LHCN-M2 (cell line): ENCODE measurements at places on chromosomes 11 and 22. TPM values are rescaled to one million over a fixed set of nuclear protein-coding genes. Genes with fewer than 3 reads are reported as not detected.
A peak's percentile ranks its signal among the peaks of the same experiment; 100 is the strongest.

GRCh38 chr11:118744046-118744445 lies 46.9 kb downstream of the DDX6 start:
- no peak for DNase-seq

The ISX gene
- total RNA-seq, result not detected in 2 replicates

- DNase-seq, result peak; percentile 11
Observed at GRCh38 chr11:5234381-5234834, at the start of gene HBD. TSS of gene HBD (minus strand) at chr11:5234483. CDS start at chr11:5234433, 50 bp downstream.

The TLCD5 gene
- total RNA-seq, result 5.5 and 10.0 TPM in 2 replicates

The OR2D2 gene
- not detected in 2 replicates for total RNA-seq

- DNase-seq, result peak; percentile 54
Observed at GRCh38 chr11:12318791-12319438, 58.5 kb upstream of the PARVA start.

GRCh38 chr22:29912605-29913398 lies 29.8 kb downstream of the MTMR3 start:
- peak; percentile 64 for DNase-seq

- no peak for DNase-seq
Observed at GRCh38 chr11:121487191-121487590, 34.4 kb upstream of the SORL1-AS1 start.

The INS gene
- total RNA-seq, result not detected in 2 replicates

DNA sequence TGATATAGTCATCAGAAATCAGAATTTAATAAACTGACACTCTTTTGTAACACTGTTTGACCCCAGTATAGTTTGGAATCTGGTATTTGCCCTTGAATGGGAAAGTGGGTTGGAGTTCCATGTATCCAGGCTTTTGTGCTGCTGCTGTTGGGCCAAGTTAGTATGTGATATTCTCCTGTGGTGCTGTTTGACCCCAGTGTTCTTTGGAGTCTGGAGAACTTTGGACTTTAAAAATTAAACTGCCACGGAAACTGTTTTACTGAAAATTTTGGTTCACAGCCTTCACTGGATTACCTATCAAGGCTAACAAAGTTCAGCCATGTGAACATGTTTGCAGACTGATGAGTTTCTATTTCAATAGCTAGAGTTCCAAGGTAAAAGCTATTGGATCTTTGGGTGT lies 740 bp downstream of the GLYATL1 start:
- no peak for DNase-seq

GRCh38 chr11:4072668-4073285 lies 21.8 kb upstream of the RRM1 start:
- DNase-seq, result peak; percentile 71

GRCh38 chr11:21893565-21893867 lies 299.4 kb upstream of the ANO5 start:
- no peak for DNase-seq

- DNase-seq, result no peak
Observed at GRCh38 chr11:72316984-72317383, 73.0 kb upstream of the PHOX2A start.

- no peak for DNase-seq
Observed at GRCh38 chr22:45268167-45268957, 16.4 kb upstream of the UPK3A start.

DNA sequence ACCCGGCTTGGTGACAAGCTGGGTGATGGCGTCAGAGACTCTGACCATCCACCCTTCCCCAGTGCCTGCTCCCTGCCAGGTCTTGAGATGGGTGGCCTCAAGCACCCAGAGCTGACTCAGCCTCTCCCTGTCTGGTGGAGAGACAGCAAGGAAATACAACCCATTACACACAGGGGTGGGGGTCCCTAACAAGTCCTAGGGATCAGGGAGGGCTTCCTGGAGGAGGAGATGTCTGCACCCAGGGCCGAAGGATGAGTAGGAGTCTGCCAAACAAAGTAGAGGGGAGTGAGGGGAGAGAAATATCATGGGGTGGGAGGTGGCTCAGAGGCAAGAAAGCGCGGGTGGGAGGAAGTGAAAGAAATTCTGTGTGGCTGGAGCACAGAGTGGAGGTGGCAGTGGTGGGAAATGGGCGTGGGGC lies 6.8 kb downstream of the MAFF start:
- no peak for DNase-seq

DNA sequence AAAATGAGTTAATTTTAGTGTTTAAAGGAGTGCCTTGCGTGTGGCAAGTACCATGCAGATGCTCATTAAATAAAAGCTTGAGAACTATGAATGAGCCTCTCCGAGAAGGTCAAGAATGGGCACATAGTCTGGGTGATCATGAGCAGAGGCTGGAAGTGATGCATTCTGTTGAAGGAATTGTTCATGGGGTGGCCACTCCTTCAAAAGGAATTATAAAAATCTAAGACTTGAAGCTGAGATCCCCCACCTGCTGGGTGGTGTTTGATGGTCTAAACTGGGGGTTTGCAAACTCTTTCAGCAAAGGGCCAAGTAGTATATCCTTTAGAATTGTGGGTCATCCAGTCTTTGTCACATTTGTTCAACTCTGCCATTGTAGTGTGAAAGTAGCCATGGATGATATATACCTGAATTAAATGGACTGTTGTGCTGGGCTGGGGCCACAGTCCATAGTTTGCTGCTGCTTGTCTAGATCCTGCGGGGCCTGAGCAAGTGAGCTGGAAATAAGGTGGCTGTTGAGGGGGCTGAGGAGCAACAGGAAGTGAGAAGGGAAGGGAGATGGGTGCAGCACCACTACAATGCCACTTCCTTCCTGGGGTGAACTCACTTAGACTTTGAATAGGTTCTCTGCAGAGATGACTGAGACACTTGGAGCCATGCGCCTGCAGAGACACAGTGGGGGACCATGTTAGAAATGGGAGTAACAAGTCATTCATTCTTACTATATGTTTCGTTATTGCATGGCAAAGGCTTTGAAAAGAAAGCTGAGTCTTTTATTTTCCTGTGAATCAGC lies 179.0 kb downstream of the SNX19 start:
- no peak for DNase-seq

GRCh38 chr11:12842933-12843636 lies 166.0 kb upstream of the RASSF10 start:
- DNase-seq, result peak; percentile 65

GRCh38 chr11:134685793-134686380 lies 273.8 kb upstream of the B3GAT1 start:
- no peak for DNase-seq

GRCh38 chr11:47189100-47189834 lies 3.0 kb upstream of the PACSIN3 start:
- DNase-seq, result peak; percentile 66

- DNase-seq, result no peak
Observed at GRCh38 chr11:108286956-108287355, 64.1 kb downstream of the ATM start.

- no peak for DNase-seq
Observed at GRCh38 chr11:57407010-57407920, 16.8 kb upstream of the PRG2 start.

DNA sequence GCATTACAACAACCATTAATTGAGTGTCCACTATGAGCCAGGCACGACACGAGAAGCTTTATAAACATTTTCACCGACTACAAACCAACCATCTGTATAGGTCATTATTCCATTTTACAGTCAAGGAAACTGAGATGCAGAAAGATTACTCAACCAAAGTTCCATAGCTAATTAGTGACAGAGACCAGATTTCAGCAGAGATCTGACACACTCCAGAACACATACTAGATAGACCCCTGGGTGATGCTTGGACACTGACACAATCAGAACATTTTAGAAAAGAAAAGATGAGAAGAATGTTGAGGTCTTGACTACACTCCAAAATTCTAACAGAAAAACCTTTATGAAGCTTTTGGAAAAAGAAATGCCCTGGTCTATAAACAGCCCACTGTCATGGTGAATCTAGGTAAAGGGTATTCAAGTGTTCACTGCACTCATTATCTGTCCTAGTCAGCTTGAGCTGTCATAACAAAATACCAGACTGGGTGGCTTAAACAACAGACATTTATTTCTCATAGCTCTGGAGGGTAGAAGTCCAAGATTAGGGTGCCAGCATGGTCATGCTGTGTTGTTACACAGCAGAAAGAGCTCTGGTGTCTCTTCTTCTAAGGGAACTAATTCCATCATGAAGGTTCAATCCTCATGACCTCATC lies 89.0 kb downstream of the RELT start:
- DNase-seq, result no peak

DNA sequence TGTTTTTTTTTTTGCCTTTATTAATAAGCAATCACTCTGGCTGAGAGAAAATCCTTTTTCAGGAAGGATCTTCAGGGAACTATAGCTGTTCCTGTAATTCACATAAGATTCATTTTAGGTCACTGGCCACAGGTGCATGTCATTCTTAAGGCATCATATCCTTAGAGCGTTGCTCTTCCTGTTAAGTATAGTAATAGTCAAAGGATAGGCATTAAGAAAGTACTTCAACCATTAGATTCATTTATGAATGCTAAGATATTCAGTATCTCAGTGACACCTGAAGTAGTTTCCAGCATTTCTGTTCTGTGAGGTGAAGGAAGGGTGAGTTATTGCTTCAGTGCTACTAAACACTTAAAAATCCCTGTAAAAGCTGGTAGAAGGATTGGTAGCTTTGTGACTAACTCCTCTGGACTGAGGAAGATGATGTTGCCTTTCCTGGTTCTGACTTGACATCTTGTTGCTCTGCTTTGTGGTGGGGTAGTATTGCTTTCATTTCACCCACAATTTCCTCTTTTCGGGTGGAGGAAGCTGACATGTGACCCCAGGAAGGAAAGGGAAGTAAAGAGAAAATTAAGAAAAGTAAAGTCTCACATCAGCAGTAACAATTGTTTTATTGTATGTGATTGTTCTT lies 34.7 kb downstream of the RNF169 start:
- DNase-seq, result peak; percentile 65

DNA sequence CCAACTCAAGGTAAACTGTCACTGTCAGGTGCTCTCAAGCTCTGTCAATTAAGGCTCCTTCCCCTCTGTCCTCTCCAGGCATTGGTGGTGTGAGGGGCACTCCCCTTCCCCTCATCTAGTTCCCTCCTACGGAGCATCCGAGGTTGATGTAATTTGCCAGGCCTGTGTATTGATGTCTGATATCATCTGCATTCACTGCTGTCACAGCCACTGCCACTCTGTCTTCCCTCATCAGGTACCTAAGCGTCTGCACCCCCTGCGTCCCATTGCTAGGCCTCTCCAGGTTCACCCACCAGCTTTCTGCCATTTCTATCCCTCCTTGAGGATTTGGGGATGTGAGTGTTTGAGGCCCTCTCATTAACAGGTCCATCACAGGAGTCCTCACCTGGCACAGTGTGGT lies 50.0 kb upstream of the SYT13 start:
- no peak for DNase-seq

The NPTXR gene
- total RNA-seq, result 0.06 and 0.23 TPM in 2 replicates

DNA sequence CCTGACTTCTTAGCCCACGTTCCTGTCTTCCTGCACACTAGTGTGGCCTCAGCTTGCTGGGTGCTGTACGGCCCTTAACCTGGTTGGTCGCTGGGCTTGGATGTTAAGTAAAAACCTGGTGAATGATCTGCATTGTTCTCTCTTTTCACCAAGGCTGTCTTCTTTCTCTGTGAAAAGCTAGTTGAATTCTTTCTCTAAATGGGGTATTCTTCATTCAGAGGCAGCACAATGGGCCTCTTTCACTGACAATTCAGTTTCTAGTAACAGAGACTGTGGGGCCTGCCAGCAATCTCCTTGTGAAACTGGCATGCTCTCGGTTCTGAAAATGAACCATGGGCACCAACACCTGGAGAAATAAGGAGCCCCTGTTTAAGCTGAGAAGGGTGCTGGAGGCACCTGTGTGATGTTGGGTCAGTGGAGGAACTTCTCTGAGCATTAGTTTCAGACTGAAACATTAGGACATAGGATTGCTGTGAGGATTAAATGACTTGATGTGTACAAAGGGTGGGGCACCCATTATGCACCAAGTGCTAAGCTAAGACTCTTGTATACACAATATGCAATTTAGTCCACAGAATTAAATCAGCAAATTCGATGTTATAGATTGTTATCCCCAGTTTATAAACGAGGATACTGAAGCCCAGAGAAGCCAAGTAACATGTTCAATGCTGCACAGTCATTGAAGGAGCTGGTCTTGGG lies 33.1 kb upstream of the ELF5 start:
- no peak for DNase-seq

GRCh38 chr11:133078591-133079404 lies 453.5 kb downstream of the OPCML start:
- DNase-seq, result peak; percentile 21

DNA sequence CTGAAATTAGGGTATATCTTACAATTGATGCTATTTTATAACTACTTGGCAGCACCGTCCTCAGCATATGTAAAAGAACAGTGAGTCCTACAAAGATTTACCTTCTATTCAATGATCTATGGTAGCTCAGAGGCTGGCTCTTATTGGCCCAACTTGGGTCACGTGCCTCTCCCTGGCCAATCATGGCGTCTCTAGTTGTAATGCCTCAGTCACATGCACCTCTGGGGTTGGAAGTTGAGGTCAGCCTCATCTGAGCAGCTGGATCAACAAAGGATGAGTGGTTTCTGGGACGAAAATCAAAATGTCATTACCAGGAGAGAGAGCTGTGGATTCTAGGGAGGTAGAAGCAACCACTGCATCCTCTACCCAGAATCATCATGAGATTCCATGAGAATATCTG lies 22.9 kb upstream of the ASPHD2 start:
- DNase-seq, result peak; percentile 99

DNA sequence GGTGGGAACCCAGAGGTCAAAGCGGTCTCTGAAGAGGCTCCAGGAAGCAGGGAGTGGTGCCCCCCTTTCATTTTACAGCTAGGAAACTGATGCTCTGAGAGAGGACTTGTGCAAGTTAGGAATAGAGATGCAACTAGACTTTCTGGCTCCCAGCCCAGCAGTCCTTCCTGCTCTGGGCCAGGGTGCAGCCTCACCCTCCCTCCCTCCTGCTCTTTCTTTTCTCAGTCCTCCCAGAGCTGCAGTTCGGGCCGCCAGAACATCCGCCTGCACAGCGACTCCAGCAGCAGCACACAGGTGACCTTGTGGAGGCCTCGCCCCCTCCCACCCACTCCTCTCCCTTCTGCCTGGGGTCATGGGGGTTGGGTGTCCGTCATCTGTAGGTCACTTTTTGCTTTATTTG lies 51.5 kb downstream of the LHFPL7 start:
- peak; percentile 27 for DNase-seq

The RPL3 gene
- total RNA-seq, result 1,098 and 1,908 TPM in 2 replicates

The PDHX gene
- 35.8 and 39.9 TPM in 2 replicates for total RNA-seq

DNA sequence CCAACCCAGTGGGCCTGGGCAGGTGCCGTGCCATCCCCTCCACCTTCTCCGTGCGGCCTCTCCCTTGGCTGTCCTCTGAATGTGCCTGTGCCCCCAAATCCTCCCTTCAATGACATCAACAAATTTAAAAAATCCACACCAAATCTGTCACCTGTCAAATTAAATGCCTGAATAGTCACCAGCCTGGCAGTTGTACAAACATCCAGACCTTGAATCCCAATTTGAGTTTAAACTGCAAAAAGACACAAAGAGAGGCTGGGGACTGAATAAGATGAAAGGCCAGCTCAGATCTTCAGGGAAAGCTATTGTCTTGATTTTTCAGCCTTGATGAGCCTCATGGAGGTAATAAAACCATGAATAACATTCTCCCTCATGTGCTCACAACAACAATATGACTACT lies 194.7 kb downstream of the KIRREL3 start:
- DNase-seq, result no peak

DNA sequence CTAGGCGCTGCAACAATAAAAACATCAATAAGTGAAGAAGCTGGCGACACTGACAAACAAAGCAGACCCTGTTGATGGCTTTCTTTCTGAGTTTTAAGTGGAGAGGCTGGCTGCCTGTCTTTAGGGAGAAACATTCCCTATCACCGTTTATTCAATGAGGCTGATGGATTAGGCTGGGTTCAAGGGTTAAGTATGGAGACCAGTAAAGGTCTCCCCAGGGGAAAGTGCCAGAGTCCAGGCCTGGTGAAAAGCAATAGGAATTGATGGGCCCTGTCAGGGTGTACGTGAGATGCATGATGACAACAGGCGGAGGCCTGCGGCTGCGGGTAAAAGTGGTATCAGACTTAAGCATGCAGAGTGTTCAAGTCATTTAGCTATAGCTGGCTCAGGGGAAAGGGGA lies 102.6 kb downstream of the ALX4 start:
- DNase-seq, result no peak
